SJSA1 (cell line): ENCODE measurements at places on chromosomes 6 and 20. TPM values are rescaled to one million over a fixed set of nuclear protein-coding genes. Genes with fewer than 3 reads are reported as not detected.

DNA sequence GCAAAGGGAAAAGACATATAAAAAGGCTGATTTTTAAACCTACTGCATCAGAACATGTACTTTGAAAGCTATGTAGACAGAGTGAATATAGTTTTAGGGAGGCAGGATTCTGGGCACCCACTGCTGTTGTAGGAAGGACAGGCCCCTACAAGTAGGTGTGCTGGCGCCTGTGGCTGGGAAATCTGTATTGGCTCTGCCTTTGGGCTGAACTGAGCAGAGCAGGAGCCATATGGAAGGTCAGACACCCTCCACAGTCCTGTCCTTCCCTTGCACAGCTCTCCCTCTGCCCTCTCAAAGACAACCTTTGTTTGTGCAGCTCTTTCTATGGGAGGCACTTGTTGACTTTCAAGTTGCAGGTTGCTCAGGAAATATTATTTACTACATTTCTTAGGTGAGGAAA, 18.4 kb upstream of the ULBP3 start:
- H3K27ac ChIP-seq = no peak overlapping the region
- no peaks in the 10 kb centered on the region for H3K4me1 ChIP-seq
- no peak for DNase-seq
- H3K4me3 ChIP-seq = no peak overlapping the region
- H3K27me3 ChIP-seq = peaks cover 8% of the 10 kb centered on the region; the same call in 1 of the 2 replicates

GRCh38 chr6:140874066-140874465, 1258.7 kb upstream of the GJE1 start:
- H3K27ac ChIP-seq = no peak overlapping the region
- no peaks in the 10 kb centered on the region for H3K4me1 ChIP-seq
- no peak overlapping the region for H3K4me3 ChIP-seq
- no peaks in the 10 kb centered on the region for H3K36me3 ChIP-seq
- no peaks in the 10 kb centered on the region for H3K27me3 ChIP-seq

- H3K27ac ChIP-seq = no peak overlapping the region
- DNase-seq = no peak
- H3K4me3 ChIP-seq = no peak overlapping the region
- peaks cover 16% of the 10 kb centered on the region for H3K4me1 ChIP-seq
- H3K36me3 ChIP-seq = peaks cover 5% of the 10 kb centered on the region; the same call in 1 of the 2 replicates
Observed at GRCh38 chr20:8020314-8021079, 936 bp upstream of the TMX4 start.

GRCh38 chr6:87628881-87629280, 38.9 kb downstream of the ORC3 start:
- no peak overlapping the region for H3K27ac ChIP-seq
- no peaks in the 10 kb centered on the region; the same call in 1 of the 2 replicates for H3K36me3 ChIP-seq
- no peaks in the 10 kb centered on the region for H3K27me3 ChIP-seq
- no peaks in the 10 kb centered on the region for H3K4me1 ChIP-seq
- no peak overlapping the region for H3K4me3 ChIP-seq
- DNase-seq = no peak

The C6orf118 gene
- total RNA-seq = not detected in 2 replicates

The MOCS1 gene
- 7.7 and 13.7 TPM in 2 replicates for total RNA-seq

GRCh38 chr6:166958926-166959861, 2.8 kb upstream of the RNASET2 start:
- no peak overlapping the region for H3K27ac ChIP-seq
- H3K4me1 ChIP-seq = peaks cover 26% of the 10 kb centered on the region
- no peaks in the 10 kb centered on the region for H3K36me3 ChIP-seq
- no peaks in the 10 kb centered on the region for H3K27me3 ChIP-seq
- DNase-seq = no peak
- no peak overlapping the region for H3K4me3 ChIP-seq

The SEL1L2 gene
- not detected in 2 replicates for total RNA-seq

The PLEKHG1 gene
- total RNA-seq = 0.08 TPM in 1 of 2 replicates, not detected in the other

The ZNF165 gene
- 0.08 TPM in 1 of 2 replicates, not detected in the other for total RNA-seq

GRCh38 chr20:23754731-23755130, 4.0 kb upstream of the CST1 start:
- DNase-seq = no peak
- no peak overlapping the region for H3K4me3 ChIP-seq
- no peaks in the 10 kb centered on the region for H3K36me3 ChIP-seq
- no peaks in the 10 kb centered on the region for H3K27me3 ChIP-seq
- peaks cover 24% of the 10 kb centered on the region for H3K4me1 ChIP-seq

DNA sequence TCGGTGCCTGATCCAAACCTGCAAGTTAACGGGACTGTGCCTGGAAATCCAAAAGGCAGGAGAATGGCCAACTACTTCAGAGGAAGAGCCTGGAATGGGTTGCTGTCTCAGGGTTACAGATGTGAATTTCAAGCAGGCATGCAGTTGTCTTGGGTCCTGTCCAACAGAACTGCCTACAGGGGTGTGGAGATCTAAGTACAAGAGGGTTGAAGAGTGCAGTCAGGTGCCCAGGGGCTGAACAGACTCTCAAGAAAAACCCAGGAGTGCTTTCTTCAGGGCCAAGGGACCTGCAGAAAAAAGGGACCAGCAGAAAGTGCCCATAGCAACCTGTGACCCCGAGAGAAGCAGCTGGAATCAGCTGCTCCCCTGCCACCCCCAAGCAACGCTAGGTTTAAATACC, 71.0 kb downstream of the PREP start:
- peaks cover 8% of the 10 kb centered on the region for H3K36me3 ChIP-seq
- DNase-seq = no peak
- H3K27ac ChIP-seq = no peak overlapping the region
- H3K27me3 ChIP-seq = no peaks in the 10 kb centered on the region

The POLH gene
- 22.6 and 27.3 TPM in 2 replicates for total RNA-seq

The IP6K3 gene
- 5.2 and 5.3 TPM in 2 replicates for total RNA-seq

The TNXB gene
- 0.66 TPM in 1 of 2 replicates, not detected in the other for total RNA-seq

DNA sequence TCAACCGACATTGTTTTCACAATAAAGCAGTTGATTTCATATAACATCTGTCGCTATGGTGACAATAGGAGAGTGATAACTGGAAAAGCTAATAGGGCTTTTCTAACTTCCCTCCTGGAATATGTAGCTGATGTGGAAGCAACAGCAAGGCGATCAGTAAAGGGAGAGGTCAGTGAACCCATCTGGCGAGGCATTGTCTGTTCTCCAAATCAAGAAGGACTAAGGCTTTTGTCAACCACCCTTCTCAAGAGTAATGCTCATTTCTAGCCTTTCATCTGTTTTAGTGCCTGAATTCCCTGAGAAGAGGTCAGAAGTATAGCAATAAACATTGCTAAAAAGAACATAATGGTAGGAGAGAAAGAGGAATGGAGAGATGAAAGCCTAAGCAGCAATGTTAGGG, 201.3 kb downstream of the AKAP7 start:
- no peak overlapping the region for H3K27ac ChIP-seq
- no peak for DNase-seq
- no peaks in the 10 kb centered on the region for H3K4me1 ChIP-seq
- H3K4me3 ChIP-seq = no peak overlapping the region

- peak; percentile 63 for DNase-seq
- H3K36me3 ChIP-seq = no peaks in the 10 kb centered on the region
- no peak overlapping the region for H3K4me3 ChIP-seq
- peaks cover 63% of the 10 kb centered on the region for H3K4me1 ChIP-seq
Observed at GRCh38 chr6:159075506-159076228, 30.9 kb upstream of the TAGAP start.

DNA sequence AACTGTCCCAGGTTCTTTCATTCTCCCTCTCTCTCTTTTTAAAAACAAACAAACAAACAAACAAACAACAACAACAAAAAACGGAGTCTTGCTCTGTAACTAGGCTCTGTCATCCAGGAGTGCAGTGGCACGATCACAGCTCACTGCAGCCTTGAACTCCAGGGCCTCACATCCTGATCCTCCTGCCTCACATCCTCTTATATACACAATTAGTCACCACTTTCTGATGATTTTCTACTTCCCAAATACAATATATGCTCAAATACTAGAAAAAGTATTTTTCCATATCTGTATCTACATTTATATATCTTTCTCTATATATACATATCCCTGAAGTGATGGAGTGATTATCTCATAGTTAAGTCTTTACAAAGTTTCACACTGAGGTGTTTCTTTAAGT, 170.7 kb downstream of the EPHA7 start:
- H3K27ac ChIP-seq = no peak overlapping the region
- no peaks in the 10 kb centered on the region for H3K36me3 ChIP-seq
- H3K27me3 ChIP-seq = no peaks in the 10 kb centered on the region
- no peak for DNase-seq
- H3K4me3 ChIP-seq = no peak overlapping the region
- no peaks in the 10 kb centered on the region for H3K4me1 ChIP-seq

The GRIK2 gene
- total RNA-seq = 0.97 and 2.3 TPM in 2 replicates

DNA sequence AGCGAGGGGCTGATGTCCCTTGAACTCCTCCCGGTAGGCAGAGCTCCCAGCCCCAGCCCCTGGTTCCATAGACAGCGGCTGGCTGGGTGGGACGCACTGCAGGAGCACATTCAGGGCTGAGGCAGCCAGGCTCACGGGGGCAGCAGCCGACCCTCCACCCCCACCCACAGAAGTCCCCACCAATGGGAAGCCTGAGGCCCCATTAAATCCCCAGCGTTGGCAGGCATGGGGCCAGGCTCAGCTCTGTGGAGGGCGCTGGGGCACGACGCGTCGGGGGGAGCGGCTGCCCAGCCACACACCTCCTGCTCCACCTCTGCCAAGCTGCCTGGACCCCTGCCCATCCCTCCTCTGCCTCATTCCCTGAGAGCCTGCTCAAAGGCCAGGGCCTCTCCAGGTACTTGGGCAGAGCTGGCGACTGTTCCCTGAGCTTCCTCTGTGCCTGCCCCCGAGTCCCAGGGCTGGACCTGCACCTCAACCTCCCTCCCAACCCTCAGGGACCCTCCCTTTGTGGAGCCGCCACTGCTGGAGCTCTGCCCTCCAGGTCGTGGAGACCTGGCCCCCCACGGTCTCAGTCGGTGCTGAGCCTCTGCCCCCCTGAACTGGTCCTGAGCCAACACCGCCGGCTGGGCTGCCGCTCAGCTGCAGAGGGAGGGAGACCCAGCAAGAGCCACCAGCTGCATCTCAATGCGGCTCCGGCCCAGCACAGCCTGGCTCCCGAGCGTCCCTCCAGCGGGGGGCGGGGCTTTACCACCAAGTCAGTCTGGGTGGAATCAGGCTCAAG, 9.1 kb downstream of the CHRNA4 start:
- H3K36me3 ChIP-seq = no peaks in the 10 kb centered on the region
- H3K4me3 ChIP-seq = no peak overlapping the region

- H3K27me3 ChIP-seq = no peaks in the 10 kb centered on the region
- DNase-seq = no peak
Observed at GRCh38 chr6:24501914-24502313, 7.1 kb downstream of the ALDH5A1 start.

DNA sequence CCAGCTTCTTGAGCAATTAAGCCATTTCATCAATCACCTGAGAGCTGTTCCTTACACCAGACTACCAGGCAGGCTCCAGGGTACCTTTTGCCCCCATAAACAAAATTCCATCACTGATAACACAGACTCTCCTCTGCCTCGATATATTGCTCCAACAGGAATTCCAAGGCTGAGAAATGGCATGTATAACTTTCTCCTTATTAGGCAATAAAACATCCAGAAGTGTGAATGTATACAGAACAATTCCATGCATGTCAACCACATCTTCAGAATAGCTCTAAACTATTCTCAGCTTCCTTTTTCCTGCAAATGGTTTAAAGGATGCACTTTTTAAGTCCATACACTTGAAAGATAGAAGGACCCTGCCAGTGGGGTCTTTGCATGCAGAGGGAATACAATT, 73.8 kb downstream of the EDN3 start:
- no peaks in the 10 kb centered on the region for H3K27me3 ChIP-seq
- H3K4me3 ChIP-seq = no peak overlapping the region
- no peak for DNase-seq

The EEF1A2 gene
- 5.2 and 13.0 TPM in 2 replicates for total RNA-seq

The MEI4 gene
- total RNA-seq = not detected in 2 replicates

GRCh38 chr6:98669371-98669770, 165.0 kb upstream of the POU3F2 start:
- H3K4me1 ChIP-seq = no peaks in the 10 kb centered on the region
- H3K27me3 ChIP-seq = peaks cover 4% of the 10 kb centered on the region; the same call in 1 of the 2 replicates
- no peaks in the 10 kb centered on the region for H3K36me3 ChIP-seq
- no peak overlapping the region for H3K27ac ChIP-seq

- H3K27ac ChIP-seq = peak overlapping the region; percentile 89; the same call in 1 of the 2 replicates
- H3K27me3 ChIP-seq = no peaks in the 10 kb centered on the region
- no peak for DNase-seq
- H3K4me3 ChIP-seq = no peak overlapping the region
- H3K36me3 ChIP-seq = no peaks in the 10 kb centered on the region
Observed at GRCh38 chr20:62624325-62624690, 18.0 kb upstream of the SLCO4A1 start.

DNA sequence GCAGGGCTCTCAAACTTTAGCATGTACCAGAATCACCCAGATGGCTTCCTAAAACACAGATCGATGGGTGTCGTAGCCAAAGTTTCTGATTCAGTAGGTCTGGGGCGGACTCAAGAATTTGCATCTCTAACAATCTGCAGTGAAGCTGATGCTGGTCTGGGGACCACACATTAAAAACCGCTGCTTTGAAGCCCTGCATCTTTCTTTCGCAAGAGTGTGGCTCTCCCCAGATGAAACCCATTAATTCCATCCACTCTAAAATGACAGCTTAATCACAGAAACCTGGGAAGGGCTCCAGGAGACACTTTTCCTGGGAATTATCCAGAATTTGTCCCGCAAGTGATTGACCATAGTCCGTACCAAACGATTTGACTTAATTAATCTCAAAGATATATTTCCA, 319.8 kb upstream of the PLCB4 start:
- no peaks in the 10 kb centered on the region for H3K4me1 ChIP-seq
- no peaks in the 10 kb centered on the region for H3K27me3 ChIP-seq
- DNase-seq = no peak

DNA sequence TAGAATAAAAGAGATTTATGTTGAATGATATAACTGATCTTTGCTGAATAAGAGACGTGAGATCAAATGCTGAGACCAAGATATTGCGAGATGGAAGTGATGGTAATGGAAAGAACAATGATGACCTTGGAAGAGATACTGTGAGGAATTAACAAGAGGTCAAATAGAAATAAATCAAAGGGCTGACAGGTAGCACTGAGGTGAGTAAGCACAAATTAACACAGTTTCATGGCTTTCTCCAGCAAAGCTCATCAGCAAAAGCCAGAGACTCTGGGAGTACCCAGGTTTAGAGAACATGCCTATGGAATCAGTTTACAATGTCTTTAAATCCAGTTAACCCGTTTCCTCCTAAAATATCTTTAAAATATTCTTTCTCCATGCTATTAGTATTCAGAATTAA, 53.3 kb downstream of the POU3F2 start:
- H3K4me1 ChIP-seq = no peaks in the 10 kb centered on the region
- no peaks in the 10 kb centered on the region for H3K27me3 ChIP-seq
- no peak overlapping the region for H3K27ac ChIP-seq
- H3K36me3 ChIP-seq = no peaks in the 10 kb centered on the region

DNA sequence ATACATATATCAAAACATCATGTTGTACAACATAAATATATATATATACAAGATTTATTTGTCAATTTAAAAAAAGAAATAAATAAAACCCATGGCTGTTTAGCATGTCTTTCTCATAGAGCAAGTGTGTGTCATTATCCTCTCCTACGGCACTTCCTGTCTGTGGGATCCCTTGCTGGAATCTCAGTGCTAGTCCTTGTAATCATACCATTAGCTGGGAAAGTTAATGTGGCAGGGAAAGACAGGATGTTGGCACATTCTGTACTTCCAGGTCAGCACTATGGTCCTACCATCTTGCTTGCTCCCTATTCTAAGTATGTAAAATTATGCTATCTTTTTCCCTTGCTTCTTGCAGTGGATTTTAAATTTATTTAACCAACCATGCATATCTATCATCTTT, 9.5 kb upstream of the SLC17A3 start:
- 0 out of 2 replicates have a peak, but pooled peaks cover 3% of the 10 kb centered on the region for H3K27me3 ChIP-seq
- H3K36me3 ChIP-seq = no peaks in the 10 kb centered on the region
- H3K27ac ChIP-seq = no peak overlapping the region
- H3K4me1 ChIP-seq = no peaks in the 10 kb centered on the region
- H3K4me3 ChIP-seq = no peak overlapping the region
- no peak for DNase-seq

The SLPI gene
- not detected in 2 replicates for total RNA-seq

The SAMD10 gene
- 0.41 and 0.47 TPM in 2 replicates for total RNA-seq

The IRF4 gene
- 0.56 and 0.76 TPM in 2 replicates for total RNA-seq

The PROCR gene
- 20.4 and 22.0 TPM in 2 replicates for total RNA-seq
